CD4-positive, alpha-beta T cell (primary cell): ENCODE measurements at places on chromosomes 7 and 10.

GRCh38 chr10:80050752-80051151 is 27.7 kb upstream of the TMEM254 start:
- no peak for DNase-seq

GRCh38 chr7:48628793-48629349 is 295.5 kb upstream of the CDC14C start:
- no peak for DNase-seq

- no peak for DNase-seq
These were observed 373 bp downstream of the PAXIP1 start for GRCh38 chr7:155002411-155003091.

DNA sequence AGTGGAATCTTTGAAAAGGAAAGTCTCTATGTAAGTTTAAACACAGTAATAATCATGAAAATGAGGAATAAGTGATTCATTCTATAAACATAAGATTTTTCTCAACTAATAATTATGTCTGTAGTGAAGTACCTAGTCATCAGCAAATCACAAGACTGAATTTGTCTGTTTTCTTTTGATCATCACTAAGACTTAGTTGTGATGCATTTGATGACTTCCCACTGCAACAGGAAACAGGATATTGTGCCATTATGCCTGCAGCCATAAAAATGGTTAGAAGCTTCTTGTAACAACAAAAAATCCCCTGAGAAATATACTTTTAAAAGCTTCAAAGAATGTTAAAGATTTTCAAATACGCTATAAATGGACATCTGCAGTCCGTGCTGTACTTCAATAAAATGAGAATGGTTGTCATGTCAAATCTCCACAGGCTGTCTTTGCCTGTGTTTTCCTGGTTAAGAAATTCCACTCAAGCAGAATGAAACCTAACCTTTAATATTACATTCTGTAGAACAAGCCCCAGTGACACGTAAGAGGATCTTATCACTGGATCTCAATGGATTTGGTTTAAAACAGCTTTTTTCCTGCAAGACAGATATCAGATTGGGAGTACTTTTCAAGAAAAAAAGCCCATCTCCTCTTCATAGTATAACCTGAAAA is 1262.3 kb upstream of the PHF14 start:
- DNase-seq: no peak

DNA sequence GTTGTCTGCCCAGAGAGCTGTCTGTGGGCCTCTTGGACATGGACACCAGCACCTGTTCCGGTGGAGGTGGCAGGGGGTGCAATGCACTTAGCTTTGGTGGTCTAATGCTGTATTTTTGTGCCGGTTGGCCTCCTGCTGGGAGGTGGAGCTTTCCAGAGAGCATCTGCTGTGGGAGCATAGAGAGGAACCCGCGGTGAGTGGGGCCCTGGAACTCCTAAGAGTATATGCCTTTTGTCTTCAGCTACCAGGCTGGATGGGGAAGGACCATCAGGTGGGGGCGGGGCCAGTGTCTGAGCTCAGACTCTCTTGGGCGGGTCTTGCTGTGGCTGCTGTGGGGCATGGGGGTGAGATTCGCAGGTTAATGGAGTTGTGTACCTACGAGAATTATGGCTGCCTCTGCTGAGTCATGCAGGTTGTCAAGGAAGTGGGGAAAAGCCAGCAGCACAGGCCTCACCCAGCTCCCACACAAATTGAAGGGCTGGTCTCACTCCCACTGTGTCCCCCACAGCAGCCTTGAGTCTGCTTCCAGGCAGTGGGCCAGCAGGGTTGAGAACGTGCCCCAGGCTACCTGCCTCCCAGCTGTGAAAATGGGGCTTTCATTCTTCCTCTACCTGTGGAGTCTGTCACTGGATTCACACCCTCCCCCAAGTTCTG is 29.0 kb downstream of the JAKMIP3 start:
- no peak for DNase-seq

GRCh38 chr7:53002389-53002788 is 33.0 kb upstream of the POM121L12 start:
- no peak for DNase-seq

DNA sequence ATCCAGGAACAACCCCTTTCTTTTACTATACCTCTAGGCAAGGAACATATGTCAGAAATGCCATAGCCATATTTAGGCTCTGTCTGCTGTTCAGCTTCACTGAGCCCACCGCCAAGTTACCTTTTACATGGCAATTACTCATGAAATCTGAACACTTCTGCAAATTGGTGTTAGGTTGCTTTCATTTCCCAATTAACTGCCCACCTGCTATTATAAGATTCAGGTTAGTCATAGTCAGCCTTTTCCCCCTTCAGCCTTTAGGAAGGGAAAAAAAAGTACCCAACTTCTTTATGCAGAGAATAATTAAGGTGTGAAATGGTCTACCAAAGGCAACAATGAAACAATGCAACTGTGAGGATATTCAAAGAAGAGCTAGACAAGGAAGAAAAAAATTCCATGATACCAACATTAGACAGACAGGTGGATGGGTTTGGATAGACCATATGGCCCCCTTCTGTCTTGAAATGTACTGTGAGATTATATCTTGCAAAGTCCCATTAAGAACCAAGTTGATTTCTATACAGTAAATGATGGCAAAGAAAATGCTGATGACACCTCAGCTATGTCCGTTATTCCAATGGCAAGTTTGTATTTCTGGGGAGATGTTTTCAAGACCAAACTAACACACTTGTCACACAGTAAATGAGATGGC is 442.1 kb upstream of the NRP1 start:
- DNase-seq: no peak
